COR-L47 (cell line): ENCODE measurements at places on chromosomes 16 and 17.
A peak's percentile ranks its signal among the peaks of the same experiment; 100 is the strongest.

- DNase-seq: peak; percentile 51
These were observed 11.0 kb downstream of the GPRC5C start for GRCh38 chr17:74442670-74443515.

- no peak for DNase-seq
These were observed 3.0 kb downstream of the NACA2 start for GRCh38 chr17:61587807-61588660.

DNA sequence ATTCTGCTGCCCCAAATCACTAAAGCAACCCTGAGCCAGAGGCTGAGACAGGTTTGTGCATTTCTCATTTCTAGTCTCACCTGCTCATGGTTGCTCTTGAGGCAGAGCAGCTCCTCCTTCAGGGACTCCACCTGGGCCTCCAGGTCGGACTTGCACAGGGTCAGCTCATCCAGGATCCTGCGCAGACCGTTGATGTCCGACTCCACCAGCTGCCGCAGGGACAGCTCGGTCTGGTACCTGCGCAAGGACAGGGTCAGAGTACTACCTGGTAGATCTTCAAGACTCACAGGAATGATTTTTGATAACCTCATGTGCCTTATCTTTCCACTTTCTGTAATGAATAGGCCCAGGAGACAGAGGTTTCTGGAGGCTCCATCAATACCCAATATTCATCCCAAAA is 1.1 kb downstream of the KRT31 start:
- DNase-seq: no peak

GRCh38 chr17:82231312-82231561 is 2.4 kb downstream of the SLC16A3 start:
- no peak for DNase-seq

GRCh38 chr17:64282753-64283080 is 19.7 kb upstream of the TEX2 start:
- no peak for DNase-seq

- no peak for DNase-seq
These were observed 3.0 kb downstream of the TBC1D16 start for GRCh38 chr17:80032614-80033171.

DNA sequence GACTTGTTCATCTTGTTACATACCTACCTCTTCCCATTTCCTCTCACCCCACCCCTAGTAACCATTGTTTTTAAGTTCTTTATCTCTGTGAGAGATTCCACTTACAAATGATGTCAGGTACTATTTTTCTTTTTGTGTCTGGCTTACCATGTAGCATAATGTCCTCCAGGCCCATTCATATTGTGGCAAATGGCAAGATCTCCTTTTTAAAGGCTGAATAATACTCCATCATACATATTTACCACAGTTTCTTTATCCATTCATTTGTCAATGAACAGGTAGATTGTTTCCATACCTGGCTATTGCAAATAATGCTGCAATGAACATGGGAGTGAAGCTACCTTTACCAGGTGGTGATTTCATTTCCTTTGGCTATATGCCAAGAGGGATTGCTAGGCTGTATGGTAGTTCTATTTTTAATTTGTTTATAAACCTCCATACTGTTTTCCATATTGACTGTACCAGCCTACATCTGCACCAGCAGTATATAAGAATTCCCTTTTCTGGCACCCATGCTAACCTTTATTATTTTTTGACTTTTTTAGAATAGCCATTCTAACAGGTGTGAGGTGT is 53.9 kb downstream of the NSRP1 start:
- no peak for DNase-seq

DNA sequence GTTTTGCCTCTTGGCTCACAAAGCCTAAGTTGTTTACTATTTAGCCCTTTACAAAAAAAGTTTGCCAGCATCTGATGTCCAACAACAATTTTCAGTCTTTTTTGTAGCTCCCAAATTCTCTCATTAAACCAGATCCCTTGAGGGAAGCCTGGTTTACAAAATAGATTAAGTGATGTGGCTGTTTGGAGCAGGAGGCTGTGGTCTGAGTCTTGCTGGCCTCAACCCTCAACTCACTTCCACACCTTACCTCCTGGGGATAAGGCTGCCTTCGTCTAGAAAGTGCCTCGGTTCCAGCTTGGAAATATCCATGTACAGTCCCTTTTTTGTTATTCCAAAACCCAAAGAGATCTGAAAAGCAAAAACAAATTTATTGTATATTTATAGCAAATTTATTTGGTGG is 138.4 kb downstream of the WWOX start:
- DNase-seq: no peak

DNA sequence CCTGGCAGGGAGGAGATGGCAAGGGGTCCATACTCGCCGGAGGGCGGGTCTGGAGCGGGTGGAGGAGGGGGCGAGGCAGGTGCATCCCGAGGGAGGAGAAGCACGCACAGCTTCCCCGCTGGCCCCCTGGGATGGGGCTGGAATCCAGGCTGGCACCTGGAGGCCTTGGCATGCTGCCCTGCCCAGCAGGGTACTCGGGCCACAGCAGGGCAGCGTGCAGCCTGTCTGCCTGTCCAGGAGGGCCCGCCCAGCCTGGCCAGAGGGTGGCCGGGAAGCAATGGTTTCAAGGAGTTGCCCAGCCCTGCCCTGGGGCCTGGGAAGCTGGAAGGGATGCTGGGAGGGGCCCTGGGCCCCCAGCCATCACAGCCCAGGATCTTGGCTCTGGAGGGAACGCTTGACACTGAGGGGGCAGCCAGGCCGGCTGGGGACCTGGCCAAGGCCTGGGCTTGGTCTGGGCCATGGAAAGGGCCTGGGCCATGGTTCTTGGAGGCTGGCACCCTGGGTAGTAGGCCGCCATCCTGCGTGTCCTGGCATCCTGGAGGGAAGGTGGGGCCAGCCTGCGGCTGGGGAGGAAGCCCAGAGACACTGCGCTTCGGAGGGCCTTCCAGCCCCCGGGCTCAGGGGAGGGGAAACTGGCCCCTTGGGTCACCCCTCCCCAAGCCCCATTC is 1.1 kb downstream of the GLIS2 start:
- DNase-seq: peak; percentile 95

DNA sequence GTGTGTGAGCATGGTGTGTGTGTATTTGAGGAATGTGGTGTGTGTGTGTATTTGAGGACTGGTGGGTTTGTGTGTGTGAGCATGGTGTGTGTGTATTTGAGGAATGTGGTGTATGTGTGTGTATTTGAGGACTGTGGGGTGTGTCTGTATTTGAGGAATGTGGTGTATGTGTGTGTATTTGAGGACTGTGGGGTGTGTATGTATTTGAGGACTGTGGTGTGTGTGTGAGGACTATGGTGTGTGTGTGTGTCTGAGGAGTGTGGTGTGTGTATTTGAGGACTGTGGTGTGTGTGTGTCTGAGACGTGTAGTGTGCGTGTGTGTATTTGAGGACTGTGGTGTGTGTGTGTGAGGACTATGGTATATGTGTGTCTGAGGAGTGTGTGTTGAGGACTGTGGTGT is 18.0 kb upstream of the CACNG1 start:
- no peak for DNase-seq

GRCh38 chr16:77856438-77857160 is 68.2 kb downstream of the VAT1L start:
- DNase-seq: no peak

- no peak for DNase-seq
These were observed 91.8 kb downstream of the KCNJ2 start for GRCh38 chr17:70261170-70261569.

DNA sequence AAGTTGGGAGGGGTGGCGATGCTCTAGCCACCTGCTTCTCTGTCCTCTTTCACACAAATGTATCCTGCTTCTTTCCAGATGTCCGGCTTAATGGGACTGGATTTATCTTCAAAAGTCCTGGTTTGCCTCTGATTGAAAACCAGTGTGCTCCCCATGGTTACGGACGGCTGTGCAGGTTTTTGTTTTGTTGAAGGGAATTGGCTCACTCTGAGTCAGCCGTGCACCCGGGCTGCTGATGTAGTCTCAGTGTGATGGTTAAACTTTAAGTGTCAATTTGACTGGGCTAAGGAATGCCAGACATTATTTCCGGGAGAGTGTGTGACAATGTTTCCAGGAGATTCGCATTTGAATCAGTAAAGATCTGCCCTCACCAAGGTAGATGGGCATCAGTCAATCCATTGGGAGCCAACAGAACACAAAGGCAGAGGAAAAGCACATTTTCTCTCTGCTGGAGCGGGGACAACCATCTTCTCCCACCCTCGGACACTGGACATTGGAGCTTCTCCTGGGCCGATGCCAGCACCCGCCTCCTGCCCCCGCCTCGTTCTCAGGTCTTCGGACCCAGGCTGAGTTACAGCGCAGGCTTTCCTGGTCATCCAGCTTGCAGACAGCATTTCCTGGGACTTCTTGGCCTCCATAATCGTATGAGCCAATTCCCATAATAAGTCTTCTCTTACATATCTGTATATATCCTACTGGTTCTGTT is 126.9 kb upstream of the TNRC6C start:
- no peak for DNase-seq

- DNase-seq: no peak
These were observed 139.2 kb downstream of the TOX3 start for GRCh38 chr16:52407778-52408177.

DNA sequence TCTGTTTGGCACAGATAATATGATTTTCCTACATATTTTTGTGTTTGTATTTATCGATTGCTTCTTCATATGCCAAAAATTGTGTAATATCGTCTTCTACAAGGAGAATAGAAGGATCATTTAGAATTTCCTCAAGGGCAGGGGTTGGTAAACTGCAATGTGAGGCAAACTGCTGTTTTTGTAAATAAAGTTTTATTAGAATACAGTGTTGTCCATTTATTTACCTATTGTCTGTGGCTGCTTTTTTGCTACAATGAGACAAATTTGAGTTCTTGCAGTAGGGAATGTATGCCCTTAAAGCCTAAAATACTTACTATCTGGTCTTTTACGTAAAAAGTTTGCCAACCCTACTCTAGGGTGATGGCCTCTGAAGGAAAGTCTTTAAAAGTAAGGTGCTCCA is 509.5 kb downstream of the TMEM114 start:
- DNase-seq: no peak

DNA sequence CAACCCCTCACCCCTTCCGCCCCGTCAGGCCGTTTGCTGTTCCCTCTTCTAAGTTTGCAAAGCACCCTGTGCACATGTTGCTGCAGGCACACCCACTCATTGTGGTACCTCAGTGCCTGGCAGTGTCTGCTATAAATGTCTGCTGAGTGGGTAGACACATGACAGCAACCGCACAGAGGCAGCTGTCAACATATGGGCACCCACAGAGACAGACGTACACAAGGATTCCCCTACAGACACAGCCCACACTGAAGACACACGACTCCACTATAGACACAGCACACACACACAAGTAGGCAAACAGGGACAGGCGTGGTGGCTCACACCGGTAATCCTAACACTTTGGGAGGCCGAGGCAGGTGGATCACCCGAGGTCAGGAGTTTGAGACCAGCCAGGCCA is 17.8 kb upstream of the CRK start:
- no peak for DNase-seq

DNA sequence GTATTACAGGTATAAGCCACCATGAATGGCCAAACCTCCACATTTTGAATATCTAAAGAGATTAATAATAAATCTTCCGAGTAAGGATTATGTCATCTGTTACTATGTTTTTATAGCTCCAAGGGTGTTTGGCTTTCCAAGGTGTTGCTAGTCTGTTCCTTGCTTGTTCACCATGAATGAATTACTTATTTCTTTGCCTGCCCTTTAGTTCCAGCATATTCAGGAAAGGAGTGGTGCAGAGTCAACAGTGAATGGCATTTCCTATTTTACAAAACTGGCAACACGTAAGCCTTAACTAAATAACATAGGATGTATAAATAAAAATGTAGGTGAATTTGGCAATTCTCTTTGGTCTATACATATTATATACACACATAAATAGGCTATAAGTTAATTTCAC is 70.3 kb downstream of the MYO1D start:
- no peak for DNase-seq

- DNase-seq: no peak
These were observed 42.2 kb upstream of the GSE1 start for GRCh38 chr16:85570735-85571562.

- DNase-seq: no peak
These were observed 3.4 kb downstream of the MTSS2 start for GRCh38 chr16:70682239-70683145.

DNA sequence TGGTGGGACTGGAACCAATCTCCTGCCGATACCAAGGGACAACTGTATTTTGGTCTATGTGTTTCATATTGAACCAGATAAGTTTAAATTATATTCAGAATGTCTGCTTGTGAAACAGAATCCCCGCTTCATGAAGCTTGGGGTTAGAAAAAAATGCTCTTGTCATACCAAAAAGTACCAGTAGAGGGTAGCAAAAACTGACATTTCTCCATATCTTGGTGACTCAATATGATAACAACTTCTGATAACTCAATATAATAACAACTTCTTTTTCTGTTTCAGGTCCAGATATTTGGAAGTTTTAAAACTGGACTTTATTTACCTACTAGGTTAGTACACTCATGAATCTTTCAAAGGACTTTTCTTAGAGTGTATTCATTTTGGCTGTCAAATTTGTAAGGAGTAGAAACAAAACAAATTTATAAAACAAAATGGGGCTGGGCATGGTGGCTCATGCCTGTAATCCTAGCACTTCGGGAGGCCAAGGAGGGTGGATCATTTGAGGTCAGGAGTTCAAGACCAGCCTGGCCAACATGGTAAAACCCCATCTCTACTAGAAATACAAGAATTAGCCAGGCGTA is 52.3 kb upstream of the ADCY7 start:
- DNase-seq: no peak

DNA sequence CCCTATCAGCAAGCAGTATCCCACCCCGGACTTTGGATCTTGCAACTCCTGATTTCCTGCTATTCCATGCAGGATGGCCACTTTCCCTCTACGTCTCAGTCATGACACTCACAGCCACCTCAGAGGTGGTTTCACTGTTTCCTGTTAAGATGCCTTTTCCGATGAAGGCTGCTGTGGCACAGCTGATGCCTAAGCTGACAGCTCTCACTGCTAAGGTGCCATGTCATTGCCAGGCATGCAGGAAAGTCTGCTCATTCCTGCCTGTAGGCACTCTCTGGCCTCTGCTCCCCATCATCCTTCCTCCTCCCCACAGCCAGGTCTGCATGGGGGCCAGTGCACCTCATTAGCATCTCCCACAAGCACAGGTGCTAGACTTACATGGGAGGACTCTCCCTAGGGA is 173.0 kb downstream of the CBLN1 start:
- DNase-seq: no peak

DNA sequence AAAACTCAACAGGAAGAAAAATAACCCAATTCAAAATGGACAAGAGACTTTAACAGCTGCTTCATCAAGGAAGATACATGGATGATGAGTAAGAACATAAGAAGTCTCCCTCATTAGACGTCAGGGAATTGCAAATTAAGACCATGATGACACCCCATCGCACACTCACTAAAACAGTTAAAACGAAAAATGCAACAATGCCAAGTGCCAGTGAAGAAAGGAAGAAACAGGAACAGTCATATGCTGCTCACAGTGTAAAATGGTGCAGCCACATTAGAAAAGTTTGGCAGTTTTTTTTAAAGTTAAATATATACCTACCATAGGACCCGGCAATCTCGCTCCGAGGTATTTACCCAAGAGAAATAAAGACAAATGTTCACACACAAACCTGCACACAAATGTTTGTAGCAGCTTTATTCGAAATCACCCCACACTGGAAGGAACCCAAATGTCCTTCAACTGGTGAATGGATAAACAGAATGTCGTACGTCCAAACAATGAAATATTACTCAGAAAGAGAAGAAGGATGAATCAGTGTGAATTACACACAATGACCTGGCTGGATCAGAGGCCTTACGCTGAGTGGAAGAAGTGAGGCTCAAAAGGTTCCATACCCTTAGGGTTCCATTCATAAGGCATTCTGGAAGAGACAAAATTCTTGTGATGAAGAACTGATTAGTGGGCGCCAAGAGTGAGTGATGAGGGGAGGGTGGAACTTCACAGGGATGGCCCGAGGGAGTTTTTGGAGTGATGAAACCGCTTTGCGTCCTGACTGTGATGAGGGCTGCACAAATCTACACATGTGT is 110.3 kb downstream of the C16orf95 start:
- no peak for DNase-seq
